Activated CD4-positive, alpha-beta T cell treated with anti-CD3 and anti-CD28 coated beads for 36 hours (primary cell): ENCODE measurements at places on chromosomes 16 and 17.

DNA sequence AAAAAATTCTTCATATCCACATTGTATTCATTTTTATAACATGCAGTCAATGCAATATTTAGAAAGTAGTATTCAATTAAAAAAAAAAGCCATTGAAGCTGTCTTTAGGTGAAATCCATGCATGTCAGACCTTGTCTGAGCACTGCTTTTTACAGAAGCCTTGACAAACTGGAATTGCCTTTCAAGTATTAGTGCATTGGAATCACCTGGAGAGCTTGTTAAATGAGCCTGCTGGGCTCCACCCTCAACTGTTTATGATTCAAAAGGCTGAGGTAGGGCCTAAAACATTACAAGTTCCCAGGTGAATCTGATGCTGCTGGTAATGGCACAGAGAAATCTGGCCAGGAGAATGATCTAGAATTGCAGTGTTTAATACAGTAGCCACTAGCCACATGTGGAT lies 85.8 kb downstream of the HIC1 start:
- no peak for DNase-seq

GRCh38 chr16:24887472-24887871 lies 41.7 kb downstream of the SLC5A11 start:
- no peak for DNase-seq

- no peak for DNase-seq
These were observed 16.4 kb downstream of the CDH5 start for GRCh38 chr16:66382966-66383299.

- no peak for DNase-seq
These were observed 21.0 kb downstream of the ATPAF2 start for GRCh38 chr17:18017958-18018357.
